Thoracic aorta (tissue), 2 donors: ENCODE measurements at places on chromosomes 3 and 15.

GRCh38 chr3:37202035-37202434, 27.7 kb upstream of the LRRFIP2 start:
- no peak for DNase-seq

GRCh38 chr3:30672959-30673358, 66.6 kb downstream of the TGFBR2 start:
- no peak for DNase-seq

GRCh38 chr15:29840926-29841325, 18.7 kb upstream of the TJP1 start:
- no peak for DNase-seq

- no peak for DNase-seq
Observed at GRCh38 chr3:117709108-117709507, 999.5 kb downstream of the TUSC7 start.

GRCh38 chr3:98770261-98771039, 7.3 kb downstream of the ST3GAL6 start:
- no peak for DNase-seq

GRCh38 chr3:53495520-53496391, 1.3 kb downstream of the CACNA1D start:
- DNase-seq, result no peak

GRCh38 chr3:197297476-197298340, 704 bp downstream of the DLG1 start:
- no peak for DNase-seq

GRCh38 chr3:65953301-65953812, 85.4 kb downstream of the MAGI1 start:
- DNase-seq, result no peak

DNA sequence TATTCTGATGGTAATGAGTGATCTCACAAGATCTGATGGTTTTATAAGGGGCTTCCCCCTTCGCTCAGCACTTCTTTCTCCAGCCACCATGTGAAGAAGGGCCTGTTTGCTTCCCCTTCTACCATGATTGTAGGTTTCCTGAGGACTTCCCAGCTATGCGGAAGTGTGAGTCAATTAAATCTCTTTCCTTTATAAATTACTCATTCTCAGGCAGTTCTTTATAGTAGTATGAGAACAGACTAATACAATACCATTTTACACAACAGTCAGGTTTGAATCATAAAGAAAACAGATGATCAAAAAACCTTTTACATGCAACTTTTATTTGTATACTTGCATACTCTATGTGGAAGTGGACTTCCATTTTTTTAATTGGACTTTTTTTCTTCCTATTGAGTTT, 46.7 kb upstream of the CBLB start:
- DNase-seq, result no peak

DNA sequence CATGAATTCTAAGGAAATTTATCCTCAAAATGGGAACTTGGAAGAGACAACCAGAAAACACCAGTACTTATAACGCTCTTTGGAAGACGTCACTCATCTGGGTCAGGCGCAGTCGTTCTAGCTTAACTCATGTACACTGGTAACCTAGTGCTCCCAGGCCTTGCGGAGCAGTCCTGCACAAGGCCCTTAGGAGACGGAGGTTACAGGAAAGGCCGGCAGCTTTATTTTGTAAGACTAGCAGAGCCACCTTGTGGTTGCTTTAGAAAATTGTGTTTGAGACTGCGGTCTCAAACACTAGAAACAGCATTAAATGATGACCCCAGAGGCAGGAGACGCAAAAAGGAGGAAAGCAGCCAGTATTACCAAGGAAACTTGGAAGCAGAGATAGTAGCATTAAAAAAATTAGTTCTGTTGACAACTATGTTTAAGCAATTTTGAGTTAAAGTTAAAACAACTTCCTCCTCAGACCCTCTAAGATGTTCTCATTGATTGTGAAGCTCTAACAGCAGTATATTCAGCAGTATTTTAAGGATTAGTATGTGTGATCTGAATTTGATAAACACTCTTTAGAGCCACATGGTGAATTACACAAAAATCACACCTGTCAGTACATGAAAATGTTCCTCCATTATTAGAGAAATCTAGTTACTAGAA, 141.9 kb upstream of the C2CD4B start:
- no peak for DNase-seq

DNA sequence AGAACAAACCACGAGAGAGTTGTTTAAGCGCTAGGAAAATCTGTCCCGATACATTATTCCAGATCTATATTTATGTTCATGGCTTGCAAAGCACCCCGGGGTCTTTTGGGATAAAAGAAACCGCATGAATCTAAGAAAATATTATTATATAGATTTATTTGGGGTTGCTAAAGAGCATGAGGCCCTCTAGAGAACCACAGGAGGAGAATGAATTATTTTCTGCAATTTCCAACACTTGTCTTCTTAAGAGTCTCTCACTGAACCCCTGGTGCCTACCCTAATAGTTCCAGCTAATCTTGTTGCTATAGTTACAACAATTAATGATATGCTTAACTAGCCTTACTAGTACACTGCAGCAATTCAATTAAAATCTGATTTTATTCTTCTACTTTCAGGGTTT, 79.6 kb downstream of the ARRDC4 start:
- no peak for DNase-seq

DNA sequence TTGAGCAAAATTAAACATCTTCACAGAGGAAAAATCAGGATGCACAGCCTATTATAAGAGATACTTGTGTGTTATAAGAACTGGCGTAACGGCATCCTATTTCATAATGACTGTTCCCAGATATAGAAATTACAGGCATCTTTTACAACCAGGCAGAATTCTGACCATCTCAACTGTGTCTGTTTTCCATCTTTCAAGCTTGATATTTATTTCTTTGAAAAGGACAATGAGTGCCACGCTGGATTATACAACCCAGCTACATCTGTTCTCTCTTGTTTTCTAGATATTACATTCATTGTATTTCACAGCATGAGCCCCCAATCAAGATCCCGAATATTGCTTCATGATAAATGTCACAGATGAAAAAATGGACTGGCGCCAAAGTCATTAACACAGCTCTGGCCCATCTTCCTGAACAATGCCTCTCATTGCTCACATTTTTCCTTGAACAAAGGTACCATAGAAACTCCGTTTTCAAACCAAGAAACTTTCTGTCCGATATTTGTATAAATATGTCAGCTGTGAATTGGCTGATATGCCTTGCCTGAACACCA, 420.6 kb downstream of the TBL1XR1 start:
- no peak for DNase-seq

DNA sequence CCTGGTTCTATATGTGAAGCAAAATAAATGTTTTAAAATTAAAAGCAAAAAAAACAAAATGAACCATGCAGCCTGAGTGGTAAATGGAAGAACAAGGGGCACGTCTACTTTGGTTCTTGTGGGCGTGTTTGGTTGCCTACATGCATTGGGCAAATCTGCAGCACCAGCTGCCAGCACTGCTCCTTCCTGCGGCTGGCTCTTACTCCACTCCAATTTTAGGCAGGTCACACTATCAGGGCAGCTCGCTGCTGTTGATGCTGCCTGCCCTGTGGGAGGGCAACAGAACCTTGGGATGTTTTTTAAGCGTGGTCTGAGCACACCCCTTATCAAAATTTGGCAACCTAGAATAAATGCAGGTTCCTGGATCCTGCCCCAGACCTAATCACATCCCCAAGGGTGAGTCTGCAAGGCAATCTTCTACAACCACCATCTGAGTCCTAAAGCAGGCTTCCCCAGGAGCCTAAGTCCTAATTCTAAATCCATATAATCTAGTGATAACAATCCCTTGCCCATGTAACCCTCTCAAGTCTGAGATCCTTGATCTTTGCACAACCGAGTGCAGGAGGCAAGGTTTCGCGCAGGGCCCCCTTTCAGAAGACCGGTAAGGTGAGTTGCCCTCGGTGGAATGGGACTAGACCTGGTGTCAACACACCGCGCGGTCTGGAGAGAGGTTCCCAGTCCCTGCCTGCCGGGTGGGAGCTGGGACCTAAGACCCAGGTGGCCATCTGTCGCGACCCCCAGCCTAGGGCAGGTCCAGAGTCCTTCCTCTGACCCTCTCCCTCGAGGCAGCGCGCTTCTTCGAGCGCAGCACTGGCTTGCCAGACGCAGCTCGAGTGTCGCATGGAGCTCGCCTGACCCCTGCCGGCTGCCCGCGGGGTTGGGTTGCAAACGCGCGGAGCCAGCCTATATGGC, 15.9 kb downstream of the IVD start:
- DNase-seq, result no peak

DNA sequence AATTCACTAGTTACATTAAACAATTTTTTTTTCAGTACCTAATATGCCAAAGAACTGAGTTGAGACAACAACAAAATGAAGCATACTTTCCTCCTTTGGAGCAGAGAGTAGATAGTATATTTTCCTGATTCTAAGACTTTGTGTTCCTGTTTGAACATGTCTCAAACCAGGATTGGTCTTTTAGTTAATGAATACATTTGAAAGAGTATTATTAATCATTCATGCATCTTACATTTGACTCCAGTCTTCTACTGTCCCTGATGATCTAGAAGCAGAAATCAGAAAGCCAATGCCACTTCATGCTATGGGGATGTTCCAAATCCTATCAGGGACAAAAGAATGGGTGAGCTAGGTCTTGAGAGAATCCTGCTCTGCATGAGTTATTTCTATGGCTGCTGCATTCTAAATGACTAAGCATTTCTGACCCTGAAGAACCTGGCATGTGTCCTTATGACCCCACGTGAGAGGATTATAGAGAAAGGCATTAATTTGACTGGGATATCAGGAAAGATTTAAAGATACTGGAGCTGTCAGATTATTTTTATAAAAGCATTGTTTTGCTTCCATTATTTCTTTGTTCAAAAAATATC, 32.9 kb upstream of the MBNL1 start:
- DNase-seq, result no peak

DNA sequence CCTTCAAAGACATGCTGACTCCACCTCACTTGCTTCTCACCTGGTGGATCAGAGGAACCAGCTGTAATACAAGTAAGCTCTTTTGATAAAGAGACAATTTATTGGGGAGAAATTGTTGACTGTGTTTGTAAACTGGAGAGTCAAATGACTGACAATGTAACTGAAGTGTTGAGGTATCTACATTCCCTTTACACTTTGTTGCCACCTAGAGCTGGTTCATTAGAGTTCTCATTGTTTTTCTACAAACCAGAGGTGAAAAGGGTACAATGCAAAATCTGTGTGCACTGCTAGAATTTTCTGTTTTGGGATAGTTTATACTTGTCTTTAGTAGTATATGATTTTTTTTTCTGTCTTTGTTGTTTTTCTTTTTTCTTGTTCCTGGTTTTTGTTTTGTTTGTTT, 8.7 kb upstream of the LRRC58 start:
- DNase-seq, result no peak

DNA sequence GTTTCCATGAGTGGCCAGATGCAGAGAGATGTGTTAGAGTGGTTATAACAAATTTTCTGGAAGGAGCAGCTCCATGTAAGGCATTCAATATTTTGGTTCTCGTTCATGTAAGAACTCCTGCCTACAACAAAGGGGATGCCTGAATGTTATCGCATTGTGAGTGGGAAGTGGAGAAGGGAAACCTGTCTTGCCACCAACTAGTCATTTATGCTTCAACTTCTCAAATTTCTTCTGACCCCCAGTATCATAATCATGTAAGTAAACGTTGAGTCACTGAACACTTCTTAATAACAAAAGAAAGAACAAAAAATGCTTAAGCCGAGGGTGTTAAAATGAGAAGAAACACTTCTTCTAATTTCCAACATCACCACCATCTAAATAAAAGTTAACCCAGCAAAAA, 62.0 kb upstream of the MRPL3 start:
- DNase-seq, result no peak

DNA sequence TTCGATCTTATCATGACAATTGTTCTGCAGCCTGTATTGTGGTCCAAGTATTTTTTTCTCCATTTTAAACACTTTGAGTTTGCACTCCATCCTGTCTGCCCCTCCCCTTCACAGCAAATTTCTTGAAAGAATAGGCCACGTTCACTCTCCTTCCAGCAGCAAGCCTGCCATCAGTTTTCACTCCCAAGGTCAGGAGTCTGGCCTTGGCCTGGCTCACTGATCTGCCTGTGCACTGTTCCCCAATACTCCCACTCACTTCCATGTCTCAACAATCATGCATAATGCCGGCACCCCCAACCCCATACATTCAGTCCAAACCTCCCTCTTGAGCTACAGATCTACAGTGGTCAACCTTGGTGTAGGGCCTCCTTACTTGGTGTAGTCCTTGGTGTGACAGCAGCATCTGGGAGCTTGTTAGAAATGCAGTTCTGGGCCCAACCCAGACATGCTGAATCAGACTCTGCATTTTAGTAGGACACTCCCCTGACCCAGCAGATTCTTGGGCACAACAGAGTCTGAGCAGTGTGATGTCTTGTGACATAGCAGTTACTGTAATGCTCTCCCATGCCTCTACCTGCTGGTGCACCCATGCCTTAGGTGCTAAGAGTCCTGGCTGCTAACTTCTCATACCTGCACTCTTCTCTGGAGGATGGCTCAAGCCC, 58.3 kb upstream of the XCR1 start:
- DNase-seq, result no peak

- DNase-seq, result no peak
Observed at GRCh38 chr15:88619796-88620195, 1.3 kb upstream of the AEN start.
